CD4-positive, alpha-beta T cell treated with Interleukin-2 at 100 ng/mL for 4 hours (primary cell): ENCODE measurements at places on chromosomes 11 and 22.

GRCh38 chr11:15468466-15468865, 353.7 kb downstream of the INSC start:
- DNase-seq = no peak

DNA sequence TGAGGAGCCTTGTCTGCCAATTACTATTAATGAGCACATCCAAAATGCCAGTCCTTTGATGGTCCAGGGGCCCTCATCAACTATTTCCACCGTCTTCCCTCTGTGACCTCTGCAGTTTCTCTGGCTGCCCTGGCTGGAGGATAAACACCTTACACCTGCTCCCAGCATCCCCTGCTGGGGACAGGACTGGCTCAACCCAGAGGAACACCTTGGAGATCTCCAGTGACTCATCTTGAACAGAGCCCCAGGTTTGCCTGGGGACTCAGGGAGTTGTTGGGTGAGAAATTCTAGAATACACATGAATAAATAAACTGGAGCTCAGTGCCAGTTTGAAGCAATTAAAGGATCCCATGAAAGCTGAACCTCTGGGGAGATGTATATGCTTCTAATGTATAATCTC, 24.0 kb upstream of the ELF5 start:
- DNase-seq = no peak

DNA sequence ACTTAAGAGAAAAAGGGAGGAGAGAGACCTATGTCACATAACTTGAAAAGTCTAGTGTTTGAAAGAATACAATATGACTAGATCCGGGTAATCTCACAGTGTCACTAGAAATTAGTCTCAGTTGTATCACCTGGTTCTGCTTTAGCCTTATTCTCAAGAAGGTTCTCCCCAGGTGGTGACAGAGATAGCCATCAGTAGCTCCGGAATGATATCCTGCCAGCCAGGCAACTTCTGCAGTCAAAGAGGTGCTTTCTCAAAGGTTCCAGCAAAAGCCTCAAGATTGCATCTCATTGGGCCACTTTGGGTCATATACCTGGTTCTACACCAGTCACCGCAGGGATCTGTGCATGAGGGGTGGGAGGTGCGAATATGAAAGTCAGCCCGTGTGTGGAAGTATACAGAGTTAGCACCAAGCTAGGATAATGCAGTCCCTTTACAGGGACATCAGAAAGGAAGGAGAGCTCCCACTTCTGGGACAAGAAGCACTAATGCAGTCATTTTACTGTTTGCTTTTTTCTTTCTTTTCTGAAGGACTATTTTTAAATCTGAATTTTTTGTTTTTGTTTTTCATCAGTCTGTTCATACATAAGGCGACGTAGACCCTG, 61.1 kb downstream of the CYB5R2 start:
- DNase-seq = no peak

DNA sequence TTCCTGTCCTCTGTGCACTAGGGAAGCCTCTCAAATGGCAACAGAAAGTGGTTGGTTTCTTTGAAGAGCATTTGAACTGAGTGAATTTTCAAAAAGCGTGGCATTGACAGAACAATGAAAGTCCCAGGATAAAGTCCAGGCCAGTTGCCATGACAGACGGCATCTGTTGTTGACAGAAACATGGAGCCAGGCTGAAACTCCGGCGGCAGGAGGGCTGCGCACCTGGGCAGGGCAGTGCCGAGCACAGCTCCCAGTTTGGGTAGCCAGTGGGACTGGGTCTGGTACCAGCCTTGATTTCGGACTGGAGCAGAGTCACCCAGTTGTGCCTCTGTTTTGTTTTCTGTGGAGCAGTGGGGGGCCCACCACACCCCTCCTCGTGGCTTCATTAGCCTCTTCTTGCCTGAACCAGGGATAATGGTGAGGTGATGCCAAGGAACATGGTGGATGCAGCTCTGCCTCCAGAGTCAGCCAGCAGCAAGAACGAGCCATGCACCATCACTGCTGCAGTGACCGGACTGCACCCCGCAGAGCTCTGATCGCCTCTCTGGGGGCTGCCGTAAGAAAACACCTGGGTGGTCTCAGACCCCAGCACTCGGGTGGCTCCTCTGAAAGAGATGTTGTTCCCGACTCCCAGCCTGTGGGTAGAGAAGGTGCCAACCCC, 9.8 kb upstream of the SEPTIN5 start:
- no peak for DNase-seq

GRCh38 chr11:7575841-7576725, 62.3 kb downstream of the PPFIBP2 start:
- DNase-seq = peak; percentile 16

GRCh38 chr22:20766530-20766929, 7.4 kb upstream of the SERPIND1 start:
- DNase-seq = no peak

GRCh38 chr11:57764566-57764965, 3.0 kb downstream of the CTNND1 start:
- no peak for DNase-seq

GRCh38 chr11:76234416-76235232, 28.3 kb upstream of the WNT11 start:
- peak; percentile 4 for DNase-seq

DNA sequence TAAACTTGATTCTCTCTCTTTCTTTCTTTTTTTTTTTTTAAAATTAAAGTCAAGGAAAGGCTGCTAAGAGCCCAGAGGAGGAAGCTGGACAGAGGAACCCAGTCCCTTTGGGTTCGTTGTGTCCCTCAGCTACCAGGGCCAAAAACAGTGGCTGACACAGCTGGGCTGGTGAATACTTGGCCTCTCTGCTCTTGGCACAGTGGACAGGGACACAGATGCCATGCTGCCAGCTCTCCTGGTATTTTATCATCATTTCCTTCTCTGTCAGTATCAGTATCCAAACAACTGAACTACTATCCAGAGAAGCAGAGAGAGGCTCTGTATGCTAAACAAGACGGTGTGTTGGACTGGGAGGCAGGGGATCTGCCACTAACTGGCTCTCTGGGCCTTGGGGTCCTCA, 123.7 kb upstream of the CCDC90B start:
- DNase-seq = no peak

- no peak for DNase-seq
These were observed 19.4 kb upstream of the MS4A6E start for GRCh38 chr11:60307507-60308195.

GRCh38 chr22:46764140-46764680, 1.8 kb downstream of the TBC1D22A start:
- DNase-seq = no peak

DNA sequence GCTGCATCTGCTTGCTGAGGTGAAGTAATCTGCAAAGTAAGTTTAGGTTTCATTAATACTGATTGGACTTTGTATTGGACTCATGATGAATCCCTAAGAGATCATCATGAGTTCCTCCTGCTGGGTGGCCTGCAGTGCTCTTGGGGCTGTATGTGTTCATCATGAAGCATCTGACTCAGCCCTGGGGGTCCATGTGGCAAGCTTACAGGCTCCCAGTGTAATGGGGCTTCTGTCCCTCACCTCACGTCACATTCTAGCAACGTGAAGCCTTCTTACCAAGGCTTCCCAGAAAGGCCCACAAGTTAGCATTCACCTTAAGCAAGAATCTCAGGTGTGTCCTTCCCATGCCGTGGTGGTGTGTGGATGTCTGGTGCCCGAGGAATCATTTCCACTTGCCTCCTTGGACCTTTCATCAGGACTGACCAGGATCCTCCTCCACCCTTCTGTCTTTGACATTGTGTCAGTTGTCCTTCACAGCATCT, 23.7 kb downstream of the CRKL start:
- DNase-seq = no peak
